Mammary microvascular endothelial cell (primary cell): ENCODE measurements at places on chromosomes 5 and 9. TPM values are rescaled to one million over a fixed set of nuclear protein-coding genes. Genes with fewer than 3 reads are reported as not detected.

Gene PFN3
- not detected in 2 replicates for total RNA-seq

Gene PGM5
- total RNA-seq, result 5.5 and 6.0 TPM in 2 replicates

Gene KIAA0825
- 0.74 and 2.5 TPM in 2 replicates for total RNA-seq

Gene ROR2
- 0.15 TPM in 1 of 2 replicates, not detected in the other for total RNA-seq

Gene TAF11L10
- total RNA-seq, result not detected in 2 replicates

Gene MLANA
- not detected in 2 replicates for total RNA-seq

Gene DHFR
- 53.2 and 58.2 TPM in 2 replicates for total RNA-seq

Gene S1PR3
- total RNA-seq, result 25.5 and 25.9 TPM in 2 replicates

Gene GAPT
- total RNA-seq, result not detected in 2 replicates

Gene LHX3
- not detected in 2 replicates for total RNA-seq

Gene ANKRD34B
- total RNA-seq, result not detected in 2 replicates

Gene TNFSF15
- total RNA-seq, result 0.10 and 0.13 TPM in 2 replicates

Gene HTR1A
- total RNA-seq, result not detected in 2 replicates

Gene EIF4E1B
- not detected in 2 replicates for total RNA-seq

Gene TRPM3
- total RNA-seq, result 0.05 TPM in 1 of 2 replicates, not detected in the other

Gene BTNL3
- total RNA-seq, result not detected in 2 replicates

Gene DDX4
- total RNA-seq, result not detected in 2 replicates

Gene LRRC14B
- not detected in 2 replicates for total RNA-seq

Gene SLC34A3
- total RNA-seq, result not detected in 2 replicates

Gene SVEP1
- under 0.01 TPM in 1 of 2 replicates, not detected in the other for total RNA-seq

Gene ITK
- total RNA-seq, result not detected in 2 replicates

Gene LPAR1
- total RNA-seq, result not detected in 2 replicates

Gene OR13D1
- total RNA-seq, result not detected in 2 replicates

Gene PCDHA9
- 0.13 TPM in 1 of 2 replicates, not detected in the other for total RNA-seq

Gene SLC6A18
- total RNA-seq, result not detected in 2 replicates

Gene HAVCR2
- not detected in 2 replicates for total RNA-seq

Gene NTNG2
- total RNA-seq, result not detected in 2 replicates

Gene TRIM14
- total RNA-seq, result 19.2 and 21.5 TPM in 2 replicates

Gene CA9
- not detected in 2 replicates for total RNA-seq
